Chondrocyte (in vitro differentiated cells): ENCODE measurements at places on chromosomes 16 and 17. TPM values are rescaled to one million over a fixed set of nuclear protein-coding genes. Genes with fewer than 3 reads are reported as not detected.

GRCh38 chr17:42784811-42785592, 4.6 kb downstream of the WNK4 start:
- no peak overlapping the region for H3K27ac ChIP-seq
- H3K27me3 ChIP-seq: peaks cover 8% of the 10 kb centered on the region
- H3K36me3 ChIP-seq: no peaks in the 10 kb centered on the region
- H3K4me1 ChIP-seq: peaks cover 13% of the 10 kb centered on the region

RASD1 gene
- total RNA-seq: 0.31 to 0.72 TPM (median 0.42 TPM) in 3 replicates

DNA sequence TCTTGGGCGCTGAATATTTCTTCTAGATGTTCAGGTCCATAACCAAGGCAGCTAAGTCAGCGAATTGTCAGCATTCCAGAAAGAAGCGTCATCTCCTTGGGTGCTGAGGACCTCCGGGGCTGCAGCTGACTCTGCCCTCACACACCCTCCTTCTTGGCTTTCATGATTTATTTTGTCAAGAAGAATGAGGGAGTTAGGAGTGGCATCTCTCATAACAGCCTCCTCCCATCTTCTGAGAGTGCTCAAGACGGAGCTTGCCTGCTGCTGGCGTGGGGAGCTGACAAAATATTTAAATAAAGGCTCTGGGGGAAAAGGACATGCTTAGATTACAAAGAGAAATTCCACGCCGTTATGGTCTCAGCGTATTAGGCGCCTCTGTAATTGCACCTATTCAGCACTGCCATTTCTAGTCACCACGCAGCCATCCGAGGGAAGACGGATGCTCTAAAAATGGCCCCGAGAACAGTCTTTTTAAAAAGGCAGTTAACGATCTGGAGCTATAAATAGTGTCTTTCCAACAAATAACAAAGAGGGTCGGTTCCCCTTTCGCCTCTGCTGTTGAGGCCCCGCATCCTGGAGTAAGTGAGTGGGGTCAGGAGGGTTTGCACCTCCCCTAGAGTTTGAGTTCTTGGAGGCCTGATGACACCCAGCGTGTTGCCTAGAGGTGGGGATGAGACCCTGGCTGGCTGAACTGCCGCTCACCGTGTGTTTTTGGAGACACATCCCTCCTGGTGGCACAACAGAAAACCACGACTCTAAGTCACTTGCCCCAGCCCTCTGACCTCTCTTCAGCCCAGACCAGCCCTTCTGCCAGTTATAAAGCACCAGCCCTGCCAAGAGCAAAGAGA, 187.0 kb downstream of the CCDC182 start:
- peak overlapping the region; percentile 59 for H3K4me3 ChIP-seq
- H3K27ac ChIP-seq: peak overlapping the region; percentile 83
- peaks cover 26% of the 10 kb centered on the region for H3K4me1 ChIP-seq
- H3K36me3 ChIP-seq: no peaks in the 10 kb centered on the region

DNA sequence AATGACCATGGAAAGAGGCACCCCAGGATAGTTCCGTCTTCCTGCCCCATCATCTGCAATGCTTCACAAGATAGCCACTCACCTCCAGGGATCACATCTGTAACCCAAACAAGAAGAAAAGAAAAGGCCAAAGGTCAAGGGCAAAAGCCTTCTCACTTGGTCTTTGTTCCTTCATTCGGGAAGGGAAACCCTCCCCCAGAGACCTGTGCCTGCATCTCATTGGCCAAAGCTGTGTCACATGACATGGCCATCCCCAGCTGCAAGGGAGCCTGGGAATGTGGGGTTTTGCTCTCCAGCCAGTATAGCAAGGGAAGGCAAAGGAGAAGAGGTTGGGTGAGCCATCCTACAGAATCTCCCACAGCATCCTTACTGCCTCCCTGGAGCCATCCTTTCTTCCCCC, 47.9 kb downstream of the NOL11 start:
- DNase-seq: no peak
- H3K27me3 ChIP-seq: no peaks in the 10 kb centered on the region
- H3K36me3 ChIP-seq: no peaks in the 10 kb centered on the region
- H3K27ac ChIP-seq: no peak overlapping the region
- H3K4me3 ChIP-seq: no peak overlapping the region

DNA sequence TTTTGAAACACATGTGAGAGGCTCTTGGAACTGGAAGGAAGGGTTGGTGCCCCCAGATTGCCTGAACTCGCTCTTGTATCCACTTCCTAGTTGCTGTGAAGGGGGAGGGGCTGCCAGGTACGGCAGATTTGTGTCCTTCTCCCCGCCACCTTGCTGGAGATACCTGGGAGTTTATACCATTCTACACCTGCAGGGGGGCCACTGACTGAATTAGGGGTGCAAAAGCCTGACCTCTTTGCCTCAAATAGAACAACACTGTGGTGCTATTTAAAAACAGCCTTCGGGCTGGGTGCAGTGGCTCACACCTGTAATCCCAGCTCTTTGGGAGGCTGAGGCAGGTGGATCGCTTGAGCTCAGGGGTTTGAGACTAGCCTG, 35.1 kb upstream of the IL34 start:
- no peak overlapping the region for H3K27ac ChIP-seq
- peaks cover 6% of the 10 kb centered on the region for H3K36me3 ChIP-seq
- no peaks in the 10 kb centered on the region for H3K27me3 ChIP-seq
- peaks cover 6% of the 10 kb centered on the region for H3K4me1 ChIP-seq
- H3K4me3 ChIP-seq: no peak overlapping the region
